ENCODE measurements at places on chromosomes 12 and 14.

DNA sequence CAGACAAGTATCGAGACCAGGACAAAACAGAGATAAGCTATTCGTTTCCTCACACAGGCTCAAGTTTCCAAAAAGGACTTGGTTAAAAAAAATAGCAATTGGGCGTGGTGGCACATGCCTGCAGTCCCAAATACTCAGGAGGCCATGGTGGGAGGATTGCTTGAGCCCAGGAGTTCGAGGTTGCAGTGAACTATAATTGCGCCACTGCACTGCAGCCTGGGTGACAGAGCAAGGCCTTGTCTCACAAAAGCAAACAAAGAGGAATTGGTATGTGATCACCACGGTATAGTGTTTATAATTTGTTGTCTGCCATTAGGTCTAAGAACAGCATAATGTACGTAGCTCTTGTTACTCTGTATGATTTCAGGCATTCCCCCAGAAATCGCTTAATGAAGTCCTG is 175.3 kb downstream of the DERA start:
- no peaks in the 10 kb centered on the region for H3K27me3 ChIP-seq
- H3K27ac ChIP-seq, result no peak overlapping the region
- no peak overlapping the region for H3K4me3 ChIP-seq
- no peaks in the 10 kb centered on the region for H3K4me1 ChIP-seq
- H3K36me3 ChIP-seq, result no peaks in the 10 kb centered on the region
- DNase-seq, result no peak

GRCh38 chr12:128286970-128287369 is 20.0 kb downstream of the TMEM132C start:
- H3K27ac ChIP-seq, result no peak overlapping the region
- no peaks in the 10 kb centered on the region for H3K4me1 ChIP-seq
- H3K4me3 ChIP-seq, result no peak overlapping the region
- H3K36me3 ChIP-seq, result no peaks in the 10 kb centered on the region
- H3K27me3 ChIP-seq, result no peaks in the 10 kb centered on the region

DNA sequence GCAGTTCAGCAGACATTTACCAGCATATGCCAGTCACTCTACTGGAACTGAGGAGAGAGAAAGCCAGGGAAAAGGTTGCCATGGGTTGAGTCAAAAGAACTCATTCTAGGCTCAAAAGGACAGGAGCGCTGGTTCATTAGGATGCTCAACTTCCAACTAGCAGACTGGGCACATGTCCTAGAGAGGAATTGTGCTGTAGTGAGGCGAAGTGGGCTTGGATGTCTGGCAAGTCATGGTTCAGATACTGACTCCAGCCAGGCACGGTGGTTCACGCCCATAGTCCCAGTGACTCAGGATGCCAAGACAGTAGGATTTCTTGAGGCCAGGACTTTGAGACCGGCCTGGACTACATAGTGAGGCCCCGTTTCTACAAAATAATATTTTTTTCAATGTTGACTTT is 281.5 kb downstream of the CACNA1C start:
- H3K4me3 ChIP-seq, result no peak overlapping the region
- DNase-seq, result no peak
- no peaks in the 10 kb centered on the region for H3K36me3 ChIP-seq
- no peaks in the 10 kb centered on the region for H3K4me1 ChIP-seq
- H3K27ac ChIP-seq, result no peak overlapping the region
- no peaks in the 10 kb centered on the region for H3K27me3 ChIP-seq

DNA sequence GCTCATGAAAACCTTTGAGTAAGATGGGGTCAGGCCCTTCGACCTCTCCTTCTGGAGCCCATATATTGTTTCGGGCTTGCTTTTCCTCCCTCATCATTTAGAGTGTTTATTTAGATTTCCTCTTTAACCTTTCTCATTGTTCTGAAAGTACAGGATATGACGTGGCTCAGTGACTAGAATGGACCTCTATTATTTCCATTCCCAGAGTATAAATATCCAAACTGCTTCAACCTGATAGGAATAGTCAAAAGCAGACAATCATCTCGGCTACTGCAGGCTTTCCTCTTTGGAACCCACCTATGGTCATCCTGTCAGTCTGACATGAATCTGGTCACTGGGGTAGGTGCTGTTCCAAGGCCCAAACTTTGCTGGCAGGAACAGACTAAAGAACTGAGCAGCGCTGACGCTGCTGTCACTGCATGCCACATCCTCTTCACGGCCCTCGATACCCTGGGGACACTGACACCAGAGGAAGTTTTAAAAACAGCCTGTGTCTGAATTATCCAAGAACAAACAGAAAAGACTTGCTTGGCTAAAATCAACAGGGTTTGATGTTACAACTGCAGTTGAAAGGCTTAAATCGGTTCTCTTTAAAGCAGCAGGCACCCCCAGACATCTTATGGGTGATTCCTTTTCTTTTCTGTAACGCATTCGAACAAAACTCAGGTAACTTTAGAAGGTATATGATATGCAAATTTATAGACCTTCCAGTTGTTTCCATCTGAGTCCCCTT is 5.0 kb upstream of the DDX47 start:
- peak overlapping the region; percentile 61 for H3K27ac ChIP-seq
- H3K4me1 ChIP-seq, result no peaks in the 10 kb centered on the region
- no peak overlapping the region for H3K4me3 ChIP-seq
- no peaks in the 10 kb centered on the region for H3K36me3 ChIP-seq
- H3K27me3 ChIP-seq, result no peaks in the 10 kb centered on the region

DNA sequence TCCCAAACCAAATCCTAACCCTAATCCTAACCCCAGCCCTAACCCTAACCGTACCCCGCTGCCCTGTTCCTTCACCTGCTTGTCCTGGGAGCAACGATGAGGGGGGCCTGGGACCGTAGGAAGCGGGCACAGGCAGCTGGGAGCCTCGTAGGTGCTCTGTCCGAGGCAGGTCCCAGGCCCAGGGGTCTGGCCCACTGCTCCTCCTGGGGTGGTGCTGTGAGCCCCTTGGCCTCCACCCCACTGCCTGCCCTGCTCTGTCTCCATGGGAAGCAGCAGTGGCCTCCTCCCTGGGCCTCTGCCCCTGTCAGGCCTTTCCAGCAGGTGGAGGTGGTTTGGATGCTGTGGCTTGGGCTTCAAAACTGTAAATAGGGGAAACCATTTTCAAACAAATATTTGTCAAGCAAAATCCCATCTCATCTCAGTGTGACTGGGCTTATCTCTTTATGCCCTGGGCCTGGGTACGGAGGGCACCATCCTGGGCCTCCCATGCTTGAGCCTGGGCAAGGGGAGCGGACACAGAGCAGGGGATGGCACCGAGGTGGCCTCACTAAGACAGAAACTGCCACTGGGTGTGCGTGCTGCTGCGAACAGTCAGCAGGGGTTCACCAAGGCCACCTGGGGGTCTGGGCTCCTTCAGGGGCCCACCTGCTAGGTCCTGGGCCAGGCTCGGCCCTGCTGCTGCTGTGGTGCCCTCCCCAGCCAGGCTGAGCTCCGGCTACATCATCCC is 3.7 kb upstream of the BEGAIN start:
- no peak for DNase-seq
- H3K4me3 ChIP-seq, result no peak overlapping the region
- no peak overlapping the region for H3K27ac ChIP-seq

- peak; percentile 95 for DNase-seq
- H3K36me3 ChIP-seq, result no peaks in the 10 kb centered on the region
- H3K4me1 ChIP-seq, result peaks cover 18% of the 10 kb centered on the region
- H3K27me3 ChIP-seq, result no peaks in the 10 kb centered on the region
Measured at GRCh38 chr12:1606021-1606622, 11.7 kb upstream of the FBXL14 start.

- DNase-seq, result no peak
- no peaks in the 10 kb centered on the region for H3K27me3 ChIP-seq
- no peaks in the 10 kb centered on the region for H3K36me3 ChIP-seq
- peaks cover 9% of the 10 kb centered on the region for H3K4me1 ChIP-seq
Measured at GRCh38 chr14:54486685-54487084, 2.1 kb downstream of the GMFB start.

DNA sequence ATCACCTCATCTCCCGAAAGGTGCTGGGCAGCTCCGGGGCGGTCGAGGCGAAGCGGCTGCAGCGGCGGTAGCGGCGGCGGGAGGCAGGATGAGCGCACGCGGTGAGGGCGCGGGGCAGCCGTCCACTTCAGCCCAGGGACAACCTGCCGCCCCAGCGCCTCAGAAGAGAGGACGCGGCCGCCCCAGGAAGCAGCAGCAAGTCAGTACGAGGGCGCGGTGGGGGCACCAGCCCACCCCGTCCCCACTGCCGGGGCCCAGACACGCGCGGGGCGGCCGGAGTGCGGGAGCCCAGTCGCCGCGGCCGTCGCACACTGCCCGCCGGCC is 862 bp downstream of the HMGA2 start:
- peaks cover 5% of the 10 kb centered on the region for H3K4me1 ChIP-seq
- H3K36me3 ChIP-seq, result no peaks in the 10 kb centered on the region
- peak overlapping the region; percentile 35 for H3K4me3 ChIP-seq

DNA sequence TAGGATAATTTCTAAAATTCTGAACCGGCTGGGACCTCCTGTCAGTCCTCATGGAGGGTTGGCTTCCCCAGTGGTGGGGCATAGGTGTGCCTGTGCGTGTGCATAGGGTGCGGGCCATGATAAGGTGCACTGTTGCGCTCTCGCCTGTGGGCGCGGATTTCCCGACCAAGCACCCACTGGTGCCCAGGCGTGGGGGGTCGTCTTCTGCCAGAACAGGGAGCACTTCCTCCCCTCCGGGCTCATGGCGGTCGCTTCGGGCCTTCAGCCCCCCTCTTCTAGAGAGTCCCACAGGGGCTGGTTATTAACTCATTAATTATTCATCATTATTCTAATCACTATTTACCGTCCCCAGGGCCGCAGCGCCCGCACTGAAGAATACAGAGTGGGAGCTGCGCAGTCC is 2.8 kb downstream of the C1QL4 start:
- no peak for DNase-seq
- H3K4me1 ChIP-seq, result peaks cover 4% of the 10 kb centered on the region
- H3K4me3 ChIP-seq, result no peak overlapping the region
- H3K27me3 ChIP-seq, result peaks cover 12% of the 10 kb centered on the region
- no peaks in the 10 kb centered on the region for H3K36me3 ChIP-seq

GRCh38 chr12:11347810-11348209 is 37.6 kb upstream of the PRB4 start:
- no peaks in the 10 kb centered on the region for H3K27me3 ChIP-seq
- no peaks in the 10 kb centered on the region for H3K4me1 ChIP-seq
- H3K27ac ChIP-seq, result no peak overlapping the region
- DNase-seq, result no peak

GRCh38 chr12:125249932-125250331 is 184.7 kb downstream of the AACS start:
- no peak overlapping the region for H3K27ac ChIP-seq
- no peak overlapping the region for H3K4me3 ChIP-seq
- no peaks in the 10 kb centered on the region for H3K36me3 ChIP-seq
- no peaks in the 10 kb centered on the region for H3K27me3 ChIP-seq

GRCh38 chr12:50841716-50842531 is 802 bp upstream of the TMPRSS12 start:
- no peaks in the 10 kb centered on the region for H3K4me1 ChIP-seq
- no peaks in the 10 kb centered on the region for H3K36me3 ChIP-seq
- H3K27me3 ChIP-seq, result no peaks in the 10 kb centered on the region
- no peak for DNase-seq

GRCh38 chr12:50271724-50272247 is 11.5 kb downstream of the LIMA1 start:
- H3K4me1 ChIP-seq, result peaks cover 4% of the 10 kb centered on the region
- H3K4me3 ChIP-seq, result no peak overlapping the region
- no peaks in the 10 kb centered on the region for H3K36me3 ChIP-seq
- H3K27me3 ChIP-seq, result no peaks in the 10 kb centered on the region

GRCh38 chr12:96445691-96446583 is 43.4 kb upstream of the CFAP54 start:
- no peaks in the 10 kb centered on the region for H3K36me3 ChIP-seq
- no peaks in the 10 kb centered on the region for H3K27me3 ChIP-seq

GRCh38 chr12:130788515-130788914 is 50.5 kb downstream of the STX2 start:
- H3K27ac ChIP-seq, result no peak overlapping the region
- no peak overlapping the region for H3K4me3 ChIP-seq
- H3K27me3 ChIP-seq, result no peaks in the 10 kb centered on the region
- H3K4me1 ChIP-seq, result no peaks in the 10 kb centered on the region

- DNase-seq, result no peak
- H3K36me3 ChIP-seq, result peaks cover 18% of the 10 kb centered on the region
- peaks cover 11% of the 10 kb centered on the region for H3K4me1 ChIP-seq
- H3K27me3 ChIP-seq, result no peaks in the 10 kb centered on the region
- H3K4me3 ChIP-seq, result peak overlapping the region; percentile 92
Measured at GRCh38 chr14:24147761-24148428, 597 bp downstream of the RNF31 start.

DNA sequence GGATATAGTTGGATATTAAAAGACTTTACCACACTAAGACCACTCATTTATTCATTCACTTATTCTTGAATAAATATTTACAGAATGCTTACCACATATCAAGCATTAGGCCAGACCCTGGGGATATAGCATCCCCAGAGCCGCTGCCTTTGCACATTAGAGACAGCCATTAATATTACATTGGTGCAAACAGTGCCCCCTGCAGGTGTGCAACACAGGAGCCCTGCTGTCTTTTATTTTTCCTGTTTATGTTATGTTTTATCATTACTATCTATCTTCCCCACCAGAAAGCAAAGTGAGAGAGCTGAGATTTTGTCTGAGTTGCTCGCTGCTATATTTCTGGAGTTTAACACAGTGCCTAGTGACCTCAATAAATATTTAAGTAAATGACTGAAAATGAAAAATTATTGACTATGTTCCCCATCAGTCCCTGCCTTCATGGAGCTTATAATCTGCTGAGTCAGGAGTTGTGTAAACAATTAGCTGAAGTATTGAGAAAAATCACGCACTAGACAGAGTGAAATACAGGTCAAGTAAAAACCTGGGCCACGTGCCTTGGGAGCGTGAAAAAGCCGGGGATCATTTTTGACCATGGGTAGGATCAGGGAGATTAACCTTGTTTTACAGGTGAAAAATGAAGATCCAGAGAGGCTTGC is 301.6 kb downstream of the PCNX1 start:
- no peak for DNase-seq
- no peak overlapping the region for H3K4me3 ChIP-seq
- no peaks in the 10 kb centered on the region for H3K4me1 ChIP-seq
- no peaks in the 10 kb centered on the region for H3K36me3 ChIP-seq
- H3K27ac ChIP-seq, result no peak overlapping the region

- no peaks in the 10 kb centered on the region for H3K27me3 ChIP-seq
- H3K4me1 ChIP-seq, result no peaks in the 10 kb centered on the region
- no peak overlapping the region for H3K4me3 ChIP-seq
- no peak overlapping the region for H3K27ac ChIP-seq
- H3K36me3 ChIP-seq, result no peaks in the 10 kb centered on the region
Measured at GRCh38 chr12:94225506-94225905, 77.1 kb downstream of the PLXNC1 start.

GRCh38 chr12:40325349-40325960 is 100.7 kb downstream of the LRRK2 start:
- H3K27ac ChIP-seq, result no peak overlapping the region
- DNase-seq, result no peak
- no peaks in the 10 kb centered on the region for H3K36me3 ChIP-seq
- no peaks in the 10 kb centered on the region for H3K27me3 ChIP-seq

GRCh38 chr12:11085419-11085818 is 6.7 kb downstream of the TAS2R43 start:
- H3K27me3 ChIP-seq, result no peaks in the 10 kb centered on the region
- H3K4me3 ChIP-seq, result no peak overlapping the region
- H3K36me3 ChIP-seq, result no peaks in the 10 kb centered on the region

GRCh38 chr12:12548713-12549112 is 13.9 kb downstream of the DUSP16 start:
- H3K4me1 ChIP-seq, result no peaks in the 10 kb centered on the region
- H3K27ac ChIP-seq, result no peak overlapping the region
- no peak overlapping the region for H3K4me3 ChIP-seq
- H3K27me3 ChIP-seq, result no peaks in the 10 kb centered on the region
- DNase-seq, result no peak
- no peaks in the 10 kb centered on the region for H3K36me3 ChIP-seq
